ENCODE measurements at places on chromosomes 1 and 21.

GRCh38 chr1:99004861-99005442 is at the start of gene PLPPR5:
TSS of gene PLPPR5 (minus strand) at chr1:99004861. CDS start at chr1:99004671, 190 bp downstream.
- DNase-seq = no peak

DNA sequence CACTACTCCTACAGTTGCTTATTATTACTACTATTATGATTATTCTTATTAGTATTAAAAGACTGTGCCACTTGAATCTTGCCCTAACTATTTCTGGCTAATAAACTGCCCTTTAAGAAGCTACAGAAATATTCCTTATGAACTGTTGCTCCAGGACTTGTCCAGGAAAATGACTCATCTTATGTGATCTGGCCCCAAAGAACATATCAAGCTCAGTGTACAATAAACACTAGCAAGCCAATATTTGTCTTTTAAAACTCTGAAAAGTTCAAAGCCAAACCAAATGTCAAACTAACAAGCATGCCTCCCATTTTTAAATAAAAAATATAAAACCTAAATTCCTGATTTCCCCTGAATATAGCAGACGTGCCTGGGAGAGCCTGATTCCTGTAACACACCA is 88.7 kb upstream of the SIM2 start:
- no peak for DNase-seq

GRCh38 chr21:33401630-33401992 is 1.6 kb upstream of the IFNGR2 start:
- DNase-seq = peak; percentile 78

- no peak for DNase-seq
Observed at GRCh38 chr1:71193153-71193552, 112.3 kb upstream of the ZRANB2 start.

- DNase-seq = peak; percentile 61
Observed at GRCh38 chr1:155323729-155324036, 3.0 kb downstream of the RUSC1 start.

DNA sequence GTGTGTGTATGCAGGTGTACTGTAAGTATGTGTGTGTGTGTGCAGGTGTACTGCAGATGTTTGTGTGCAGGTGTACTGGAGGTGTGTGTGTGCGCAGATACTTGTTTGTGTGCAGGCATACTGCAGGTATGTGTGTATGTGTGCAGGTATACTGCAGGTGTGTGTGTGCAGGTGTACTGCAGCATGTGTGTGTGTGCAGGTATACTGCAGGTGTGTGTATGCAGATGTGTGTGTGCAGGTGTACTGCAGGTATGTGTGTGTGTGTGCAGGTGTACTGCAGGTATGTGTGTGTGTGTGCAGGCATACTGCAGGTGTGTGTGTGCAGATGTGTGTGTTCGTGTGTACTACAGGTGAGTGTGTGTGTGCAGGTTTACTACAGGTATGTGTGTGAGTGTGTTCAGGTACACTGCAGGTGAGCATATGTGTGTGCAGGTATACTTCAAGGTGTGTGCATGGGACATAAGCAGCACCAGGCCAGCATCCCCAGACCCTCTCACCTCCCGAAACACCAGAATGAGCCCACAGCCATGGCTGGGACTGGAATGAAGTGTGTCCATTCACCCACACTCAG is 97.5 kb downstream of the DMRTB1 start:
- DNase-seq = no peak

GRCh38 chr1:70978623-70979022 is 69.0 kb downstream of the PTGER3 start:
- no peak for DNase-seq

DNA sequence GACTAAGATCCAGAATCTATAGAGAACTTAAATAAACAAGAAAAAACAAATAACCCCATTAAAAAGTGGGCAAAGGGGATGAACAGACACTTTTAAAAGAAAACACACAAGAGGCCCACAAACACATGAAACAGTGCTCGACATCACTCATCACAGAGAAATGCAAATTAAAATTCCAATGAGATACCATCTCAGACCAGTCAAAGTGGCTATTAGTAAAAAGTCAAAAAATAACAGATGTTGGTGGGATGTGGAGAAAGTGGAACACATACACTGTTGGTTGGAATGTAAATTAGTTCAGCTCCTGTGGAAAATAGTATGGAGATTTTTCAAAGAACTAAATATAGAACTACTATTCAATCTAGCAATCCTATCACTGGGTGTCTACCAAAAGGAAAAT is 143.1 kb downstream of the IFI44 start:
- no peak for DNase-seq
